ENCODE measurements at places on chromosomes 5 and 9. TPM values are rescaled to one million over a fixed set of nuclear protein-coding genes. Genes with fewer than 3 reads are reported as not detected.

DNA sequence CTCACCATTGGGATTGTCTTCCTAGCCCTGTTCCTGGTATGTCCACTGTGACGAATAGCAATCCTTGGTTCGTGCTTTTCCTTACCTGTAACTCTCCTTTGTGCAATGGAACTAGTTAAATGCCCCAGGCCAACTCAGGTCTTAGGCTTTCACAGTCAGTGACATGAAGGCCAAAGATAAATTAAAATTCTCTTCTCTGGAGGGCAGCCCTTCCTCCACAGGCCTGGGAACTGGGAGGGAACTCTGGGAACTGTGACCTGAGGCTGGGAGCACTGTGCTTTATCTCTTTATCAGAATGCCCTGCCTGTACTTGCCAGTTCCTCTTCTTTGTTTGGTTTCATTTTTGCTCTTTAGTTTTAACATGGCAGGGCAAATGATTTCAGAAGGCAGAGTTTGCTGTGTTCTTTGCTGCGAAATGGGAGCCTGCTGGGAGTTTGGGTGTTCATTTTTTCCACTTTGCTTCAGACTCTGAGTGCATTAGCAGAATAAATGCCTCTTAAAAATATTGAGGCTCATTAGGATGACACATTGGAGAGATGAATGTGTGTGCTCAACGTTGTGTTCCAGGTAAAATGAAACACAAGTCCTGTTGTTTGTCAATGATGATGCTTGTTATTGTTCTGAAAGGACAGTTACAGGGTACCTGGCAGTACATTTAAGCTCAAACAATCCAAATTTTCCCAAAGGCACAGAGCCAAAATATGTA is 118.1 kb downstream of the NUDT12 start:
- no peak overlapping the region for H3K27ac ChIP-seq
- H3K27me3 ChIP-seq = no peaks in the 10 kb centered on the region
- no peak for DNase-seq
- no peak overlapping the region for H3K4me3 ChIP-seq
- no peaks in the 10 kb centered on the region for H3K36me3 ChIP-seq

DNA sequence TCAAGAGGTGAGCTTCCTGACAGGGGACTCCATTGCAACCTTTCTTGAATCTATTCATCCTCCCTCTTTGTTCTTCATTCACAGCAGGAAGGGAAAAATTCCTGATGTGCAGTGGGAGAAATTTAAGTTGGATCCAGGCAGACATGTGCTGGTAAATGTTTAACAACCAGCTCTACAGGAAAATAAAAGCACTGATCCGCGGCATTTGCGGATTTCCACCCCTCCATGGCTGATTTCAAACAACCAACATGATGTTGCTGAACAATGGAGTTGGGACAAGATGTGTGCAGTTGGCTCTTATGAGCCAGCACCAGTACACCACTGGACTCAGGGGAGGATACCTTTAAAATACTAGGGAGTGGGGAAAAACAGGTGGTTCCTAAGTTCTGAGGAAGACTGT is 47.0 kb downstream of the SPRY4 start:
- H3K4me3 ChIP-seq = no peak overlapping the region
- DNase-seq = no peak
- peaks cover 15% of the 10 kb centered on the region for H3K4me1 ChIP-seq
- no peak overlapping the region for H3K27ac ChIP-seq

GRCh38 chr9:24614070-24614469 is 68.4 kb upstream of the IZUMO3 start:
- H3K4me1 ChIP-seq = no peaks in the 10 kb centered on the region
- no peak overlapping the region for H3K4me3 ChIP-seq
- H3K27me3 ChIP-seq = no peaks in the 10 kb centered on the region
- H3K36me3 ChIP-seq = no peaks in the 10 kb centered on the region
- DNase-seq = no peak

The SLIT3 gene
- total RNA-seq = 0.10 TPM

The NMUR2 gene
- total RNA-seq = not detected

DNA sequence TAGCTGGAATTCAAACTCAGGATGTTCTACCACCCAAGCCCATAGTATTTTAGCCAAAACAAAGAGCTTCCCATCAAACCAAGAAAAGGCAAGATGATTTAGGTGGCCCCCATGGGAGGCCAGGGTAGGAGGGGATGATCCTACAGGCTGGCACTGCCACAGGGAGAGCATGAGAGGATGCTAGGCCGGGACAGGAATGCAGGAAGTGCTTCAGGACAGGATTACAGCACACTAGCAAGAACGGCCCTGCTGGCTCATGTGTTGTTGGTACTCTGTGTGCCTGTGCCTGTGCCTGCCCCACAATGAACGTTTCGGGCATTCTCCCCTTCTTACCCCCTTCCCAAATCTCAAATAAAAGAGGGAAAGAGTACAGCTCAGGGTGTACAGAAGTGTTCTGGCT is 110.7 kb upstream of the TRIM32 start:
- H3K4me3 ChIP-seq = no peak overlapping the region
- no peaks in the 10 kb centered on the region for H3K4me1 ChIP-seq
- H3K27ac ChIP-seq = no peak overlapping the region

- H3K4me1 ChIP-seq = peaks cover 4% of the 10 kb centered on the region
- H3K4me3 ChIP-seq = peak overlapping the region; percentile 68
- DNase-seq = no peak
- H3K36me3 ChIP-seq = no peaks in the 10 kb centered on the region
- H3K27ac ChIP-seq = peak overlapping the region; percentile 14
- no peaks in the 10 kb centered on the region for H3K27me3 ChIP-seq
Measured at GRCh38 chr5:43020399-43020746, 19.7 kb downstream of the ANXA2R start.

The PCA3 gene
- not detected for total RNA-seq

GRCh38 chr5:97406946-97407676 is 224.1 kb upstream of the RIOK2 start:
- H3K27me3 ChIP-seq = no peaks in the 10 kb centered on the region
- H3K4me3 ChIP-seq = no peak overlapping the region
- no peaks in the 10 kb centered on the region for H3K4me1 ChIP-seq
- H3K36me3 ChIP-seq = no peaks in the 10 kb centered on the region
- H3K27ac ChIP-seq = no peak overlapping the region
- DNase-seq = no peak

- H3K4me3 ChIP-seq = no peak overlapping the region
- no peaks in the 10 kb centered on the region for H3K27me3 ChIP-seq
- no peaks in the 10 kb centered on the region for H3K36me3 ChIP-seq
- H3K27ac ChIP-seq = no peak overlapping the region
- no peaks in the 10 kb centered on the region for H3K4me1 ChIP-seq
Measured at GRCh38 chr5:32686799-32687498, 24.2 kb upstream of the NPR3 start.

GRCh38 chr5:84063041-84063440 is 321.6 kb downstream of the EDIL3 start:
- H3K27ac ChIP-seq = no peak overlapping the region
- no peaks in the 10 kb centered on the region for H3K27me3 ChIP-seq
- no peak for DNase-seq
- H3K4me3 ChIP-seq = no peak overlapping the region
- no peaks in the 10 kb centered on the region for H3K4me1 ChIP-seq
- H3K36me3 ChIP-seq = no peaks in the 10 kb centered on the region

Measured in HCT116 (cell line).